ENCODE measurements at places on chromosomes 7 and 10. TPM values are rescaled to one million over a fixed set of nuclear protein-coding genes. Genes with fewer than 3 reads are reported as not detected.

GRCh38 chr7:24732646-24733413 lies 24.4 kb downstream of the GSDME start:
- peaks cover 18% of the 10 kb centered on the region for H3K4me1 ChIP-seq
- no peaks in the 10 kb centered on the region for H3K27me3 ChIP-seq
- peak overlapping the region; percentile 54 for H3K27ac ChIP-seq
- no peaks in the 10 kb centered on the region for H3K36me3 ChIP-seq
- DNase-seq, result peak; percentile 66

DNA sequence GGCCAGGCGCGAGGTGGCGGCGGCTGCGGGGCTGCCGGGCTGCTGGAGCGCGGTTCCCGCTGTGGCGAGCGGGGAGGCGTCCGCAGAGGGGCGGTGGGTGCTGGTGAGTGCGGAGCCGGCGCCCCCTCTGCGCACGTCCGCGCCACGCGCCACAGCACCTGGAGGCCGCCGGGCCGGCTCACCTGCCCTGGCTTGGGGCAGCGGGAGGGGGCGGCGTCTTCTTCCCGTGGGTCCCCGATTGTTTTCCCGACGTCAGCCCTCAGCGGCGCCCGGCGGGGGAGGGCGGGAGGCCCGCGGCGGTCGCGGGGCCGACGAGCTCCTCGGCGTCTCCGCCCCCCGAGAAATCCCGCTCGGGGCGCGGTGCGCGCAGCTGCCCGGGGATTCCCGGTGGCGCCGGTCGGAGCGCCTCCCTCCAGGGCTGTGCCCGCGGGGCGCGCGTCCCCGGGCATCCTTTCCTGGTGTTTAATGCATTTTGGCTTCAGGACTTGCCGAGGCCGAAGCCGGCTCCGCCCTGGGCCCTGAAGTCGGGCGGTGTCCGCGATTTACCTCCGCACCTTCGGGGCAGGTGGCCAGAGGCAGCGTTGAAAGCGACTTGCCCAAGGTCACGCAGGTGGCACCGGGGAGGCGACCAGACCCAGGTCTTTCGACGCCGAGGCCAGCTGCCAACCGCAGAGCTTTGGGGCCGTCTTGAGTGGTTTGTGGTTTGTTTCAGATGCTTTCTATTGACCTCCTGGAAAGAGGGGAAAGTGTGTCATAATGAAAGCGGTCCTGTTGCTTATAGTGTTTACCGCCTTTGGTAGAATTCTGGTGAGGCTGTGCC lies 561 bp downstream of the PLEKHA1 start:
- peaks cover 3% of the 10 kb centered on the region for H3K4me1 ChIP-seq
- H3K27ac ChIP-seq, result peak overlapping the region; percentile 81
- no peaks in the 10 kb centered on the region for H3K36me3 ChIP-seq
- peak; percentile 52 for DNase-seq
- no peaks in the 10 kb centered on the region for H3K27me3 ChIP-seq

- no peaks in the 10 kb centered on the region for H3K4me1 ChIP-seq
- H3K27me3 ChIP-seq, result peaks cover 4% of the 10 kb centered on the region
- H3K36me3 ChIP-seq, result no peaks in the 10 kb centered on the region
- DNase-seq, result peak; percentile 8
- H3K27ac ChIP-seq, result no peak overlapping the region
- H3K4me3 ChIP-seq, result peak overlapping the region; percentile 51
Measured at GRCh38 chr7:157683747-157684156, 346.9 kb downstream of the DNAJB6 start.

The ZNF804B gene
- total RNA-seq, result not detected

DNA sequence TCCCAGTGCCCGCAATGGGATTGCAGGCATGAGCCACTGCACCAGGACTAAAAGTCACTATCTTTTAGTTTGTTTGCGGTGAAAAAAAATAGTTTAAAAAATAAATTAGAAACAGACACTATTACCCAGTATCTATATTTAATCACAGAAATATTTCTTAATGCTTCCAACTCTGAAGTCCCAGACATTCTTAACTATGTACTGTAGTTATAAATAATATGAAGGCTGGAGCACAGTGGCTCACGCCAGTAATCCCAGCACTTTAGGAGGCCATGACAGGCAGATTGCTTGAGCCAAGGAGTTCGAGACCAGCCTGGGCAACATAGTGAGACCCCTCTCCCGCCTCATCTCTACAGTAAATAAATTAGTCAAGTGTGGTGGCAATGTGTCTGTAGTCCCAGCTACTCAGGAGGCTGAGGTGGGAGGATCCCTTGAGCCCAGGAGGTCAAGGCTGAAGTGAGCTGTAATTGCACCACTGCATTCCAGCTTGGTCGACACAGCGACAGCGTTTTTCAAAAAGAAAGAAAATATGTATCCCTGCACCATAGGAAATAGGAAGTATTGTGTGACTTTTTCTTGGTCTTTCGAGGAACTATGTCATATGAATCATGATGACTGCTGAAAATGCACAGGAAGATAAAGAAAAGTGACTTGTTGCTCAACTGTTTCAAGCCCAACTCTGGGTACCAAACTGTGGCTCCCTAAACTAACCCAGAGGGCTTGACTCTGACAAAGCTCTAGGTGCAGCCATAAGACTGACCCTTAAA lies 74.9 kb upstream of the STEAP1B start:
- no peak overlapping the region for H3K27ac ChIP-seq
- no peaks in the 10 kb centered on the region for H3K27me3 ChIP-seq

- H3K27ac ChIP-seq, result no peak overlapping the region
- H3K36me3 ChIP-seq, result peaks cover 1% of the 10 kb centered on the region
- H3K4me3 ChIP-seq, result no peak overlapping the region
- H3K4me1 ChIP-seq, result no peaks in the 10 kb centered on the region
Measured at GRCh38 chr7:77388055-77388641, 28.0 kb downstream of the GSAP start.

The LRRN3 gene
- 1.8 TPM for total RNA-seq

- H3K36me3 ChIP-seq, result peaks cover 5% of the 10 kb centered on the region
- peaks cover 12% of the 10 kb centered on the region for H3K4me1 ChIP-seq
Measured at GRCh38 chr7:47337531-47337930, 244.4 kb downstream of the TNS3 start.

The SPDYE16 gene
- 0.17 TPM for total RNA-seq

DNA sequence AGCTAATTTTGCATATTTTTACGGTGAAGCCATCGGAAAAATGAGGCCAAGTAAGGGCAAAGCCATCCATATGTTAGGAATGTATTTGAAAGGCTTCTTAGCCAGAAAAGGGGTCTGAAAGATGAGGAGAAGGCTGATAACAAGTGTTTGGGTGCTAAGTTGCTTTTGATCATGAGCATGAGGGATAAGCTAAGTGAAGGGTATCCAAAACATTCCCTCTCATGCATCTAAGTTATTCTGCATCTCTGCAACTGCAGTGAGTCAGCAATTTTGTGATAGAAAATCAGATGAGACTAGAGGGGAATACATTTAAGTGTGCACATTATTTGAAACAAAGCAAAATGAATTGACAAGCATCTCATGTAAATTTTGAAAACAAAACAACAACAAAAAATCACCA lies 282.8 kb downstream of the GPR158 start:
- no peak overlapping the region for H3K27ac ChIP-seq
- no peaks in the 10 kb centered on the region for H3K36me3 ChIP-seq
- no peaks in the 10 kb centered on the region for H3K27me3 ChIP-seq
- no peaks in the 10 kb centered on the region for H3K4me1 ChIP-seq
- no peak overlapping the region for H3K4me3 ChIP-seq
